Chondrocyte (in vitro differentiated cells): ENCODE measurements at places on chromosomes 16 and 17. TPM values are rescaled to one million over a fixed set of nuclear protein-coding genes. Genes with fewer than 3 reads are reported as not detected.

GRCh38 chr16:13421726-13422125, 498.2 kb upstream of the ERCC4 start:
- DNase-seq, result no peak

Gene TMEM186
- 8.4 to 10.7 TPM (median 9.6 TPM) in 3 replicates for total RNA-seq

GRCh38 chr17:16439811-16440351, 24.5 kb downstream of the TRPV2 start:
- DNase-seq, result no peak

DNA sequence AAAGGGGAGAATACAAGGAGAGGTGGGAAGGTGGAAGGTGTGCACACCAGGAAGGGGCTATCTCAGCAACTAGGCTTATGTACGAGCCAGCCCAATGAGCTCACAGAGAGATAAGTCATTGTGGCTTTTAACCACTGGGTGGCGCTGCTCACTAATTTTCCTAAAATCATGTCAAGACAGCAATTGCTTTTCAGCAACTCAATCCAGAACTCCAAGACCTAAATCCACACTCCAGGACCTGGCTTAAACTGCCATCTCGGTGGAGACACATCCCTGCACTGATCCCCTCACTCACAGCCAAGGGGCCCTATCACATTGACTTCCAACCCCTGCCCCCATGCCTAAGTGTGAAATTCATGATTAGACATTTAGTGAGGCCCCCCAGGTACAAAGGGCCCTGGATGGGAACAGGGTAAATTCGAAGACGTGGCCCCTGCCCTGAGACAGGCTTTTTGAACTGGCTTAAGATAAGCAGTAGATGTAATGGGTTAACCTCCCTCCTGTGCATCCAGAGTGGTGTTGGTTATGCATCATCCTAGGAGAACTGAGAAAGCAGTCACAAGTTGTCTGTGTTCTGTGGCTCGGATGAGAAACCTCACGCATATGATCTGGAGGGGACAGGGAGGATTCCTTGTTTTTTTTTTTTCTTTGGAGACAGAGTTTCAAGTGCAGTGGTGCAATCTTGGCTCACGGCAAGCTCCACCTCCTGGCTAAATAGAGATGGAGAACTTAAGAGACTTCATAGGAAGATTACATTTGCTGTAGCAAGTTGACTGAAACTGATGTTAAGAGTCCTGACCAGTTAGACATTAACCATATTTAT, 11.5 kb downstream of the CCL16 start:
- DNase-seq, result no peak

Gene OR2C1
- total RNA-seq, result not detected in 3 replicates

Gene EVPLL
- total RNA-seq, result not detected in 3 replicates

DNA sequence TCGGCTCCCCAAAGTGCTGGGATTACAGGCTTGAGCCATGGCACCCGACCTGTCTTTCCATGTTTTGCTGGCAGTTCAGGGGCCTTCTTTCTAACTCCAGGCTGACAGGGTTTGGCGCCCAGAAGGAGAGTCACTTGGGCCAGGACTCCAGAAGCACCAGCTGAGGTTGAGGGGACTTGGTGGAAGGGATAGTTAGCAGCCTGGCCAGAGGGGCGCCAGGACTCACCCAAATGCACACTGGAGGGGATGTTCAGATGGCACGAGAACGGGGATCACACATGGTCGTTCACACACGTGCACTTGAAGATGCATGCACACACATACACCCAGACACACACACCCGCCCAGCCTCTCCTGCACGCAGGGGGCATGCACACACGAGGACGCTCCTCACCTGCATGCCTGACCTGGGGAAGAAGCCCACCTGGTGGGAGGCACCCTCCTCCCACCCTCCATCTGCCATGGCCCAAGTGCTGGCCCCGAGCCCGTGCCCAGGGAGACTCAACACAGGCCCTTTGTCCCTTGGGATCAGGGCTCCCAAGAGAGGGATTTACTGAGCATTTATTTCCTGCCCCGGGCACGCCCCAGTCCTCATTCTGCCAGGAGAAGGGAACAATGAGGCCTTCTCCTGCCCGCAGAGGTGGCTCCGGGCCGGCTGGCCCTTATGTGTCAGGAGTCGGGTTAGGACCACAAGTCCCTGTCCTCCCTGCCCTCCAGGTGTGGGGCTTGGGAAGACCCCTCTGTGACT, 2.3 kb upstream of the PRSS21 start:
- peak; percentile 79 for DNase-seq

GRCh38 chr17:37614391-37614790, 5.2 kb upstream of the SYNRG start:
- no peak for DNase-seq

DNA sequence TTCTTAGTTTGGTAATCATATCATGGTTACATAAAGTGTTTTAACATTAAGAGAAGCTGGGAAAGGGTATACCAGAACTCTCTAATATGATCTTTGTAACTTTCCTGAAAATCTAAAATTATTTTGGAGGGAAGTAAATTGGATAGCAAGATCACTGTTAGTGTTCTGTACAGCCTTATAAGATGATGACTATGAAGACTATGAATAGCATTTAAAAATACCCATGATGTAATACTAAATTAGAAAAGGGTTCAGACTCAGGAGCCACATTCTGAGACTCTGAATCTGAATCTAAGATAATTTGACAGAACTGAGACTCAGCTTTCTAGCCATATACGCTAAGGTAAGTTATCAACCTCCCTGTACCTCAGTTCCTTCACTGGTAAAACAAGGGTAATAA, 208.0 kb upstream of the C17orf78 start:
- DNase-seq, result no peak

Gene CCL4L2
- not detected in 3 replicates for total RNA-seq

DNA sequence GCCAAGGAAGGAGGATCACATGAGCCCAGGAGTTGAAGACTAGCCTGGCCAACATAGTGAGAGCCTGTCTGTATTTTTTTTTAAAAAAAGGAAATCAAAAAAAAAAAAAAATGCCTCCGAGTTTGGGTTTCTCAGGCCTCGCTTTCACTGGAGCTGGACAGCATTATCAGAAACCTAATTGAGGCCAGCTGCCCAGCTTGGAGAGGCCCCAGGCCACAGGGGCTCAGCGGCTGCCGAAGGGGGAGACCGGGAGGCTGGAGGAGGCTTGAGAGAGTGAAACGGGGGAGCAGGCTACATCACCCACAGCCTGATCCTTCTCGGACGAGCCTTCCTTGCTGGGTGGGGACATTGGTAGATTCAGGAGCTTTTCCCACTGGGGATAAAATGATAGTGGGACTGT, 5.1 kb downstream of the TTYH2 start:
- no peak for DNase-seq

Gene ABI3
- total RNA-seq, result not detected in 3 replicates

- no peak for DNase-seq
Observed at GRCh38 chr16:72711823-72712222, 336.1 kb downstream of the ZFHX3 start.

Gene SPNS1
- total RNA-seq, result 60.8 to 73.4 TPM (median 71.1 TPM) in 3 replicates

Gene SLC9A5
- total RNA-seq, result 3.0 to 5.6 TPM (median 3.4 TPM) in 3 replicates

Gene ABCC12
- not detected in 3 replicates for total RNA-seq

- DNase-seq, result no peak
Observed at GRCh38 chr17:66557200-66557599, 254.8 kb downstream of the PRKCA start.
